ENCODE measurements at places on chromosomes 7 and 10. TPM values are rescaled to one million over a fixed set of nuclear protein-coding genes. Genes with fewer than 3 reads are reported as not detected.

The HSPA12A gene
- 75.0 TPM for total RNA-seq

The HIP1 gene
- 65.5 TPM for total RNA-seq

The TBXAS1 gene
- total RNA-seq = not detected

The LIPF gene
- total RNA-seq = not detected

The GHRHR gene
- not detected for total RNA-seq

The MSMB gene
- not detected for total RNA-seq

- H3K27me3 ChIP-seq = peaks cover 4% of the 10 kb centered on the region
- peak overlapping the region; percentile 55 for H3K27ac ChIP-seq
- H3K4me3 ChIP-seq = no peak overlapping the region
Measured at GRCh38 chr10:119701861-119702260, 24.0 kb upstream of the INPP5F start.

- H3K27ac ChIP-seq = no peak overlapping the region
- no peak for DNase-seq
- peaks cover 12% of the 10 kb centered on the region for H3K36me3 ChIP-seq
- H3K4me3 ChIP-seq = no peak overlapping the region
- H3K27me3 ChIP-seq = no peaks in the 10 kb centered on the region
Measured at GRCh38 chr10:3382092-3382491, 209.5 kb upstream of the PITRM1 start.

GRCh38 chr7:142356166-142356565 lies 98.3 kb upstream of the PRSS58 start:
- no peak overlapping the region for H3K27ac ChIP-seq
- no peaks in the 10 kb centered on the region for H3K27me3 ChIP-seq
- H3K4me1 ChIP-seq = peaks cover 9% of the 10 kb centered on the region
- no peak for DNase-seq
- no peak overlapping the region for H3K4me3 ChIP-seq

GRCh38 chr10:2251631-2252030 lies 514.3 kb upstream of the ADARB2 start:
- no peak overlapping the region for H3K27ac ChIP-seq
- no peaks in the 10 kb centered on the region for H3K27me3 ChIP-seq
- no peak for DNase-seq

DNA sequence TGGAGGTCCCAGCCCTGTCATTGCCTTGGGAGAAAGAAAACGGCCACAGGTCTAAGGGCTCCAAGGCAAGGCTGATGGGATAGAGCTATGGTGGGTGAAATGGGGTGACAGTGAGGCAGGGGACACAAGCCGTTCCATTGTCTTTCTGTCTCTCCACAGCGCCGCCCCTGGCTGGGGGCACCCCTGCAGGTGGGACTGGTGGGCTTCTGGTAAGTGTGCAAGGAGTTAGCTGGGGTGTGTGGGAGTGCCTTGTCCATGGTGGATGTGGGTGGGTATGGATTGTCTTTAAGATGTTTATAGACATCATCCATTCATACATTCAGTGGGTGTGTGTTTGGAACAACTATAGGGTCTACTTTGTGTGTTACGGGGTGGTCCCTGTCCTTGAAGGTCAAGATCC lies 7.5 kb downstream of the SFXN3 start:
- H3K27me3 ChIP-seq = peaks cover 4% of the 10 kb centered on the region
- no peak overlapping the region for H3K4me3 ChIP-seq
- H3K4me1 ChIP-seq = peaks cover 12% of the 10 kb centered on the region
- peaks cover 7% of the 10 kb centered on the region for H3K36me3 ChIP-seq

- peaks cover 10% of the 10 kb centered on the region for H3K27me3 ChIP-seq
- no peak for DNase-seq
- peaks cover 4% of the 10 kb centered on the region for H3K36me3 ChIP-seq
Measured at GRCh38 chr10:45422866-45423659, 49.0 kb downstream of the ALOX5 start.

GRCh38 chr10:50614444-50615137 lies 9.2 kb downstream of the SGMS1 start:
- no peak overlapping the region for H3K27ac ChIP-seq
- no peak overlapping the region for H3K4me3 ChIP-seq
- H3K27me3 ChIP-seq = no peaks in the 10 kb centered on the region
- DNase-seq = no peak
- H3K36me3 ChIP-seq = no peaks in the 10 kb centered on the region

- peaks cover 8% of the 10 kb centered on the region for H3K4me1 ChIP-seq
- peak within 1 kb of the TSS; percentile 86 for H3K4me3 ChIP-seq
- peak; percentile 71 for DNase-seq
- peak within 1 kb of the TSS; percentile 30 for H3K27ac ChIP-seq
- H3K27me3 ChIP-seq = peaks cover 5% of the 10 kb centered on the region
Measured at GRCh38 chr7:99143853-99144672, at the start of gene SMURF1. TSS of gene SMURF1 (minus strand) at chr7:99144108. CDS start at chr7:99143780, 328 bp downstream.

- no peaks in the 10 kb centered on the region for H3K36me3 ChIP-seq
- no peak overlapping the region for H3K27ac ChIP-seq
- H3K4me1 ChIP-seq = peaks cover 2% of the 10 kb centered on the region
- H3K27me3 ChIP-seq = no peaks in the 10 kb centered on the region
Measured at GRCh38 chr10:60508037-60508436, 118.4 kb upstream of the ANK3 start.

DNA sequence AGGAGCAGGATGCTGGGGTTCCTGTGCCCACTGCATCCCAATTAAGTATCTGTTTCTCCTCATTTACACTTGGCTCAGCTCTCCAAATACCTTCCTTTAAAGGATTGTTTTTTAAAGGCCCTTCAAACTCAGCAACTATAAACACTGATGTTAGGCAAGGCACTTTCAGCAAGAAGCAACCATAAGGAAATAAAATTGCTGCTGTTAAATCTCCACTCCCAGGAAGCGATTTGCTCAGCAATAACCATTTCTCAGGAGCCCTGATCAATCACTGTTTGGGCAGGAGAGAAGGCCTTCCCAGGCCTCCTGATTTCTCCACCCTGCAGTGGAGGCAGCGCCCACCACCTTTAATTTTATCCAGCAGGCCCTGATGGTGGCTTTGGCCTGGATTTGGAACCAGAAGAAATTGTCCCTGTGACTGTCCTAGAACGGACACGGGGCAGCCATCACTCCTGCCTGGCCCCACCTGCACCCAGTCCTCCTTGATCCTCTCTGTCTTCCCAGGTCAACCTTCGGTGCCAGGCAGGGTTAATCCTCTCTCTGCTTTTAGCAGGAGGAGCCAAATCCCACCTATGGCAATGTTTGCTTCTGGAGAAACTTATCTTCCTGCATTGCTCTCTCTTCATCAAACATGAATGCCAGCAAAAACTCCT lies 199.8 kb downstream of the PLXNA4 start:
- peaks cover 1% of the 10 kb centered on the region for H3K4me1 ChIP-seq
- H3K27me3 ChIP-seq = peaks cover 4% of the 10 kb centered on the region
- DNase-seq = no peak
- H3K27ac ChIP-seq = no peak overlapping the region
- no peak overlapping the region for H3K4me3 ChIP-seq
- H3K36me3 ChIP-seq = peaks cover 5% of the 10 kb centered on the region

DNA sequence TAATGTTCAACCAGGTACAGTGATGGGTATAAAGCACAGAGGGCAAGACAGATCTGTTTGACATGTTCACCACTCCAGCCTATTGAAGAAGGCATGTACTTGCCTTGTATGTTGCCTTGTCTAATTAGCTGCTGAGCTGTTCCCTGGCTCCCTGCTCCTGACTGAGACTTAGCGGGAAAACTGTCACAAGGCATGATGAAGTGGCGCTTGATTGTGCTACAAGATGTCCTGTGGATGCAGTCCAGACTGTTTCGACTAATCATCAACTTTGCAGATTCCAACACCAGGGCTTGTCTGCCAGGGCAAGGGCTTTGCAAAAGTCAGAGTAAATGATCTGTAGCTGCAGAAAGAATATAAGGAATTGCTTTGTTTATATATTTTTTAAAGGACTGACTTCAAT lies 136.2 kb upstream of the NRBF2 start:
- H3K4me1 ChIP-seq = no peaks in the 10 kb centered on the region
- no peaks in the 10 kb centered on the region for H3K36me3 ChIP-seq
- DNase-seq = no peak
- peaks cover 2% of the 10 kb centered on the region for H3K27me3 ChIP-seq
- no peak overlapping the region for H3K4me3 ChIP-seq
- H3K27ac ChIP-seq = no peak overlapping the region

DNA sequence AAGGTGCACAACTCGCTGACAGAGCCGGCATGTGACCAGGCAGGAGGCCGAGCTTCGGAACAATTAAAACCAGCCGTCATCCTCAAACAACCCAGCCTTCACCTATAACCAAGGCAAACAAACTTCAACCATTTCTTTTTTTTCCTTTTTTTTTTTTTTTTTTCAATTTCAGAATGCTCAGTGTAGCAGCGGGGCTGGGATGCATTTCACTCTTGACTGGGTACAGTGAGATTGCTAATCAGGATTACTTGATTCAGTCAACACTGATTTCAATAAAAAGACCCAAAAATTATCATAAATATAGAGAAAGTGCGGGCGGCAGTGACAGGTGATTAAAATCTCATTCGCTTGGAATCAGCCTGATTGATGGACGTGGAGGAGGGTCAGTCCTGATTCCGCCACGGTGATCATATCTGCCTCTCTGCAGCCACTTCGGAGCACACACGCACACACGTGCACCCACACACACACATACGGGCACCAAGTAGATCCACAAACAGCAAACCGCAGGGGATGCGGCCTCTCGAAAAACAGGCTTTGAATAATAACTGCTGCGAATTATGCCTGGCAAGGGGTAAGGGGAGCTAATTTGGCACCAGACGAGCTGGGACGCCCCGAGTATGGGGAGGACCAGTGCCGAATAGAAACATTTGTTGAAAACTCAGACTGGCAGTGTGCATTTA lies 31.2 kb downstream of the EBF3 start:
- DNase-seq = peak; percentile 11
- H3K27me3 ChIP-seq = peaks cover 30% of the 10 kb centered on the region
- peaks cover 68% of the 10 kb centered on the region for H3K4me1 ChIP-seq
- H3K36me3 ChIP-seq = no peaks in the 10 kb centered on the region

GRCh38 chr7:234708-235553 lies 42.6 kb downstream of the FAM20C start:
- peaks cover 10% of the 10 kb centered on the region for H3K4me1 ChIP-seq
- H3K27ac ChIP-seq = no peak overlapping the region
- peaks cover 6% of the 10 kb centered on the region for H3K27me3 ChIP-seq
- no peak for DNase-seq
- peaks cover 5% of the 10 kb centered on the region for H3K36me3 ChIP-seq
- H3K4me3 ChIP-seq = no peak overlapping the region
